ENCODE measurements at places on chromosomes 5 and 9.

DNA sequence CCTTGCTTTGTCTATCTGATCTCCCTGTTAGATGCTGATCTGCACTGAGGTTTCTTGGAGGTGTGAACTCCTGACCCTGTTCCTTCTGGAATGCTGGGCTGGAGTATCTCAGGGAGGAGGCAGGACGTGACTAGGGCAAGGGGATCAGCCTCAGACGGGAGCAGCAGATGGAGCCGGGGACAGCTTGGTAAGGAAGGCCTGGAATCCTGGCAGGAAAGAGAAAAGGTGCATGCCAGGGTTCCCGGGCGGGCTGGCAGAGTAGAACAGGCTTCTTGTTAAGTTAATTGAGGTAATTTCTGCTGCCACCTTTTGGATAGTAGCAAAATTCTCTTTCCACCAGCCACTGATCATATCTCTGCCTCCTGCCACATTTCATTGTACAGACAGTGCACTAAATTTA, 180.9 kb downstream of the ZNF462 start:
- DNase-seq = no peak

GRCh38 chr9:121218357-121219027, 16.8 kb upstream of the RAB14 start:
- DNase-seq = no peak

DNA sequence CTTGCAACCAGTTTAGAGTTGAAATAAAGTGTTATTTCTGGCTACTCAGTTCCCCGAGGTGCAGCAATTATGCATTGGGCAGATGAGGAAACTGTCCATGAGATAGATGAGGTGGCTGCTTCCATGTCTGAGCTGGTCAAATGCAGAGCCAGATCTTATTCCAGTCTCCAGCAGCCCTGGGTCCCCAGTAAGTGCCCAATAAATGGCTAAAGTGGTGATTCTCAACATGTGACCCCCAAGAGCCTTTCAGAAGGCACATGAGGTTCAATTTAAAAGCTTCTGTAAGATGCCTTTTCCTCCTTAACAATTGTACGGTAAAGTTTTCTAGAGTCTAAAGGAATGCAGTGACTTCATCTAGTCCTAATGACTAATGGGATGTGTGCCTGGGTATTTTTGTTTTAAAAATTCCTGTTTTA, 17.5 kb downstream of the ATOX1 start:
- DNase-seq = peak; percentile 74

- DNase-seq = no peak
These were observed 326.7 kb upstream of the EFNA5 start for GRCh38 chr5:107997338-107997980.

DNA sequence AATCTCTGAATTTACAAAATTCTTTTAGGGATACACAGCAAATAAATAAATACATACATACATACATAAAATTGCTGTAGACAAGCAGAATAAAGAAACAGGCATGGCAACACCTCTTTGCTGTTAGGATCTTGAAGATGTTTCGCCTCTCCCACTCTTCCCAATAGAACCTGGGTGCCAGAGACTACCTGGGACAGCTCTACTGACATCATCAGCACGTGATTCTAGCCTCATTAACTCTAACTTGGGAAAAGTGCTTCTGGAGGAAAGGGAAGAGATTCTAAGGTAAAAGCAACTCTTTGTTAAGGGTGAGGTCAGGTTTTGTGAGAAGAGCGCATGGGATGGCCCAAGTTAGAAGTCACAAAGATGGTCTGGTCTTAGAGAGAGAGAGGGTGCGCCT, 339.1 kb downstream of the RFX3 start:
- DNase-seq = no peak

- DNase-seq = no peak
These were observed 6.0 kb upstream of the NIPBL start for GRCh38 chr5:36870399-36871040.

DNA sequence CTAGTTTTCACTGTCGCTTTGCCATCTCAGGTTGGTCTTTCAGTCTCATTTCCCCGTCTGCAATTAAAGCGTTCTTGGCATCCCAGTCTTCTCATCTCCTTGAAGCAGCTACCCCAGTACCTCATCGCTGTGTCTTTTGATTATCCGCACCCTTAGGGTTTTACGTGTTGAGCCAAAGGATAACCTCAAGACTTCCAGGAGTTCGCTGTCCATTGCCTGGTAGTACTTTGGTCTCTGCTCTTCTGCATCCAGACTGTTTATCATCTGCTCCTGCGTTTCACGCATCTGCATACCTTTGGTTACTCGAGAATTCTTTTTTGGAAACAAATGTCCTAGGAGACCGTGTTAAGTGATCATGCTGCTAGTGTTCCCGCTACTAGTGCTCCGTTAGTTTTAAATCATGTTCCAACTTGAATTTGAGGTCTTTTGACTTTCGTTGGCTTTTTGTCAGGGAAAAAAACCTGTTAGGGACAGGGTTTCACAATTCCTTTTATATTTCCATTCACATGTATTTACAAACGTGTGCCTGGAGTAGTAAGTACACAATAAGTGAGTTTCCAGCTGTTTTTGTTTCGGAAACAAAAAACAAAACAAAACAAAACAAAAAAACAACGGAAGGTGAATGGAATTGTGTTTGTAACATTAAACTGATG, 888 bp downstream of the RABGAP1 start:
- DNase-seq = no peak

DNA sequence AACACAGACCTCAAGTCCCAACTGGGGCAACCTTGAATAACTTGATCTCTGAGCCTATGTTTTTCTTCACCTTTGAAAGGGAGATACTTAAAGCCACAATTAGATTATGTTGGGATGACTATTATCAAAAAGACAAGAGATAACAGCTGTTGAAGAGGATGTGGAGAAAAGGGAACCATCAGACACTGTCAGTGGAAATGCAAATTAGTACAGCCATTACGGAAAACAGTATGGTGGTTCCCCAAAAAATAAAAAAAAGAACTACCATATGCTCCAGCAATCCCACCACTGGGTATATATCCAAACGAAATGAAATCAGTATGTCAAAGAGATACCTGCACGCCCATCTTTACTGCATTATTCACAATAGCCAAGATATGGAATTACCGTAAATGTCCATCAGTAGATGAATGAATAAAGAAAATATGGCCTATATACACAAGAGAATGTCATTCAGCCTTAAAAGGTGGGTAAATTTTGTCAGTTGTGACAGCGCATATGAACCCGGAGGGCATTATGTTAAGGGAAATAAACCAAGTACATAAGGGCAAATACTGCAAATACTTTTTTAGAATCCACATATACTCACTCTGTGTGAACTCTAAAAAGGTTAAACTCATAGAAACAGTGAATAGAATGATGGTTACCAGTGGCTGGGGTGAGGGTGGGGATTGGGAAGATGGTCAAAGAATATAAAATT, 12.7 kb downstream of the FAT2 start:
- no peak for DNase-seq

DNA sequence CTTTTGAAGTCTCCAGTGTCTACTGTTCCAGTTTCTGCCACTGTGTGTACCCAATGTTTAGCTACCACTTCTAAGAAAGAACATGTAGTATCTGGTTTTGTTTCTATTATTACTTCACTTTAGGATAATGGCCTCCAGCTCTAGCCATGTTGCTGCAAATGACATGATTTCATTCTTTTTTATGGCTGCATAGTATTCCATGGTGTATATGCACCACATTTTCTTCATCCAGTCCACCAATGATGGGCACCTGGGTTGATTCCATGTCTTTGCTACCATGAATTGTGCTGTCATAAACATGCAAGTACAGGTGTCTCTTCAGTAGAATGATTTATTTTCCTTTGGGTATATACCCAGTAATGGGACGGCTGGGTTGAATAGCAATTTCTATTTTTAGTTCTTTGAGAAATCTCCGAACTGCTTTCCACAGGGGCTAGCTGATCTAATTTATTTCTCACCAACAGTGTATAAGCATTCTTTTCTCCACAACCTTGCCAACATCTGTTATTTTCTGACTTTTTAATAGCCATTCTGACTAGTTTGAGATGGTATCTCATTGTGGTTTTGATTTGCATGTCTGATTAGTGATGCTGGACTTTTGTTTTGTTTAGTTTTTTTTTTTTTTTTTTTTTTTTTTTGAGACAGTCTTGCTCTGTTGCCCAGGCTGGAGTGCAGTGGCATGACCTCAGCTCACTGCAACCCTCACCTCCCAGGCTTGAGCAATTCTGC, 68.9 kb downstream of the WDR41 start:
- DNase-seq = no peak

DNA sequence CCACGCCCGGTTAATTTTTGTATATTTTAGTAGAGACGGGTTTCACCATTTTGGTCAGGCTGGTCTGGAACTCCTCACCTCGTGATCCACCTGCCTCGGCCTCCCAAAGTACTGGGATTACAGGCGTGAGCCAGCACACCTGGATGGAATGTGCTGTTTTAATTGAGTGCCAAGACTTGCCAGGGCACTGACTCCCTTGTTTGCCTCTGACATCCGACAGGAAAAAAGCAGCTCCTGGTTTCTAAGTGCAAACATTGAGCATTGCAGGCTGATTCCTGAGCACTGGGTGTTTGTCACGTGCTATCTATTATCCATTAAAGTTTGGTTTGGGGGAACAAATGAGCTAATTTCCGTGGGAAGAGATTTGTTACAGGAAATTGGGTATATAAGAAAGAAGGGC, 70.6 kb upstream of the CKMT2 start:
- DNase-seq = no peak

DNA sequence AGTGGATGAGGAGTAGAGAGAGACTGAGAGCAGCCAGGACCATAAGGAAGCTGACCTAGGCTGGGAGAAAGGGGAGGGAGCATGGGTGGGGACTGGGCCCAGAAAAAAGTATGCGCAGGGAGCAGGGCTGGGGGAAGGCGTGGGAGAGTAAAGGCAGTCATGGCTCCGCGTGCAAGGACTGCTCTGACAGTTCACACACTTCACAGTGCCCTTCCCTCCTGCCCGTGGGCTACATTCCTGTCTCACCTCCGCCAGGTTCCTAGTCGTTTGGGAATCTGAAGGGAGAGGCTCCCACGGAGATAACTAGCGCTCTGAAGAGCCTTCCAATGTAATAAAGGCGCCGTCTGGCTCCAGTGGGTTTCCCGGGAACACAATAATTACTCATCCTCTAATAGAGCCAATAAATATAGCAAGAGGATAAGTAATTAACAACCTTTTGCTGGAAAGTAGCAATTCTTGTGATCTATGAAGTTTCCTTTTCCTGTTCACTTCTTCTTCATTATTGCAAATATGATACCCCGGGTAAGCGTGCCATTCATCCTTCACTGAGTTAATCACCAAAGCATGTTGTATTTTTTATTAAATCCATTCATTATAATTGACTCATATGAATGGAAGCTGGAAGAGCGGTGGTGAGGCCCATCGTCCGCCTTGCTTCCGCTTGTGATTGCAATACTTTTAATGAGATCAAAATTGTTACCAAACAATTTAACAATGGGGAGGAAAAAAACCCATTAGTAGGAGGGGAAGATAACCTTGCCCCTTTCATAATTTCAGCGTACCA, 39.3 kb downstream of the TTLL11 start:
- no peak for DNase-seq

DNA sequence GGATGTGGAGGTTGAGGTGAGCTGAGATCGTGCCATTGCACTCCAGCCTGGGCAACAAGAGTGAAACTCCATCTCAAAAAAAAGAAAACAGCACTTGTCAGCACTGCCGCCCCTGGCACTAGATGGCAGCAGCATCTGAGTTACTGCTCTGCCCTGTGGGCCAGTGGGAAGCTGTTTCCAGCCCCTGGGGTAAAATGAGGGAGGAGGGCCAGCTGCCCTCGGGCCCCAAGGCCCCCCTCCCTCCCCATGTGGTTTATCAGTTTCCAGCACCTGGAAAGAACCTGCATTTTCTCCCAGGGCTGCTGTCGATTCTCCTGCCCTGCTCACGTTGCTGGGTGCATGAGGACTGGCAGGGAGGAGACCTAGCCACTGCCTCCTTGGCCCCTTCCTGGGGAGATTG, 13.2 kb upstream of the CEL start:
- DNase-seq = no peak

DNA sequence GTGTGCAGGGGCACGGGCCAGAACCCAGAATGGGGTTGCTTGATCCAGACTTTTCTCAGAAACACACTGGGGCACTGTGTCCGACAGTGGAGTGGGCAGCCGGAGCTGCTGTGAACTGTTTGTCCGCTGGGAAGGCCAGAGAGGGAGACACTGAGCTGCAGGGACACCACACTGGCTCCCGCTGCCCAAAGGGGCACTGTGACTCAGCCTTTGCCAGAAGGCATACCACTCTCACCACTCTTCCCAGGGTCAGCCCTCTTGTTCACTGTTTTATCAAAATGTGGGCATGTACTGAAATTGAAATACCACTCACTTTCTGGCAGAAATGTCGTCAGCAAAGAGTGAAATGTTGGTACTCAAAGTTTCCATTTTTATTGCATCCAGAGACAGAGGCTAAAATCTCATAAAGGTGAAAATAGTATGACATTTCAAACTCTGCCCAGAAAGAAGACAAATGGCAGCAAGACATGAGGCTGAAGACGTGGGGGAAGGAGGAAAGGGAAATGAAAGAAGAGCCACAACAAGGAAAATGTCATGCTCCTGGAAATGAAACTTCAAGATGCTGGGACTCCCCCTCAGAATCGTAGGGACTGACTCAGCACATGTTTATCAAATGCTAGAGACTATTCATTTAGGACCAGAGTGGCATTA, 4.5 kb upstream of the IL7R start:
- no peak for DNase-seq

- DNase-seq = no peak
These were observed 294.6 kb downstream of the BNC2 start for GRCh38 chr9:16575986-16576245.

DNA sequence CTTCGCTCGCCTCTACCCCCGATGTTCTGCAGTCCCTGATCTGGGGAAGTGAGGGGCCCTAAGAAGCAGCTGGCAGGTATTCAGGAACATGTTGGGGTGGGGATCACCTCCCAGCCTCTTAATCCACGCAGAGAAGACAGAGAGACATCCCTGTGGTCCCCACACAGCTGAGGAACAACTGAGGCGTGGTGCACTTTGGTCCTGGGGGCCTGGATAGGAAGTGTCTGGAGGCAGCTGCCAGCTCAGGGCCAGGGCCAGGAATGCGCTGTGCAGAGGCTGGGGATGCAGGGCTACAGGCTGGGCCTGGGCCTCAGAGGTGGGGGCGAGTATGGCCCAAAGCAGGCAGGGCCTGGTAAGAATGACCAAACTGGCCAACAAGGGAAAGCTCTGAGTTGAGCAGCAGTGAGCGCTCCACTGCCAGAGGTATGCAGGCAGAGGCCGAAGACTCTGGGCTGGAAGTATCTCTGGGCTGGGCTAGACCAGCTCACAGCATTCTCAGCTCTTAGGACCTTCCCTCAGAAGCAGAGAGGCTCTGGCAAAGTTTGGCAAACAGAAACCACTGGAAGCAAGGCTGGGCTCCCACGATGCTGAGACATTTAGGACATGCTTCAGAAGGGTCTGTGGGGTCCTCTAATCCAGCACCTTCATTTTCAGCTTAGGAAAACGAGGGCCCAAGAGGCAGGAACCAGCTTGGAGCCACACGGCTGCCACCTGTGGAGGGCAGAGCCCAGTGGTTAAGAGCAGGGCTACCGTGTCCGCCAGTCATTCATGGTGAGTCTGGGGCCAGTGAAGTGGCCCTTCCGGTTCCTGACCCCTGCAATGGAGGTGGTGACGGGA, 174.4 kb downstream of the GAPVD1 start:
- DNase-seq = no peak

GRCh38 chr5:174581479-174581878, 142.9 kb upstream of the MSX2 start:
- DNase-seq = no peak

GRCh38 chr5:3359642-3360041, 236.0 kb upstream of the IRX1 start:
- DNase-seq = no peak
